ENCODE measurements at places on chromosomes 2 and 18. TPM values are rescaled to one million over a fixed set of nuclear protein-coding genes. Genes with fewer than 3 reads are reported as not detected.

Gene TUBA4B
- total RNA-seq = not detected

DNA sequence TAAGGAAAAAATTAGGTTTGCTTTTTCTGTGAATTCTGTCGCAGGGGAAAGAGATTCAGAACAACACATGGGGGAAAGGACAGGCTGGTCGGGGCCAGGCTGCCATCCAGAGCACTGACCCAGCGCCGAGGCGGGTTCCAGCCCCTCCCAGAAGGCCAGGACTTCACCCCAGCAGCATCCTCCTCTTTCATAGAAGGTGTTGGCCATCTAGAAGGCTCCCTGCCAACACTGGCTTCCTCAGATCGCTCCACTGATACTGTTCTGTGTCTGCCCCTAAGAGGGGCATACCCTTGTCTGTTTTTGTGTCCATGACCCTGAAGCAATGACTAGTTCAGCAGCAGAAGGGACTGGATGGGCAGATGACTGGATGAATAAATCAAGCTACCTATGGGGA, 144.5 kb downstream of the HDAC4 start:
- no peak for DNase-seq

- peak; percentile 92 for DNase-seq
Observed at GRCh38 chr2:191878548-191879279, 31.8 kb upstream of the CAVIN2 start.

DNA sequence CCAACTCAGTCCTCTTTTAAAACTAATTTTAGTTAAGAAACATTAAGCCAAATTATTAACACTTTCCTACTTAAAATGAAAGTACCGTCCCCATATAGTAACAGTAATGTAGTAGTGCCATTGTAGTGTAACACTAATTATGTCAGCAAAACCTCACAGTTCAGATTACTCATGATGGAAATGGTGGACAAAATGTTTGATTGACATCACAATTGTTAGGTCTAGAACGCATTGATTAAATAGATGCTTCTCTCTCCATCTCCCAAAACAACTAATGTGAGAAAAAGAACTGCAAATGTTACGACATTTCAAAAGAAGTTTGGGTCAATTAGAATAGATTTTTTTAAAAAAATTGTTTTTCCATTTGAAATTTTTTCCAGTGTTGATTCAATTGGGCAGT, 1.2 kb upstream of the ATF2 start:
- no peak for DNase-seq

- DNase-seq = no peak
Observed at GRCh38 chr2:117859924-117860647, 45.6 kb downstream of the DDX18 start.

DNA sequence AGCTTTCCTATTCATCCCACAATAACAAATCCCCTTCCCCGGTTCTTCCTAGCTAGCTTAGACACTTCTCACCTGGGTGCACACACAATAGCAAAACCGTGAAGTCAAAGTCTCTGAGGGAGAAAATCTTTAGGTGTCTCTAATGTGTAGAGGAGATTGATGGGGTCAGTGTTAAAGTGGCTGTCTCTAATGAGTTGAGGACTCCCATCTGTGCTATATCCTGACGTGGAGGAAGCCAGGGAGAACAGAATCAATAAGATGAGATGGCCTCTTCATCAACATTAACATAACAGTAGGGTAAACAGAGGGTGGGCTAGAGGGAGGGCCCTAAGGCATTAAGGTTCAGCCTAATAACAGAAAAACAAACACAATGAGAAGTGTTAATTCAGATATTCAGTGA, 120.4 kb downstream of the SLC5A7 start:
- no peak for DNase-seq

Gene KIF5C
- 24.3 TPM for total RNA-seq

Gene TMEM163
- 0.12 TPM for total RNA-seq
